ENCODE measurements at places on chromosomes 4 and X.

DNA sequence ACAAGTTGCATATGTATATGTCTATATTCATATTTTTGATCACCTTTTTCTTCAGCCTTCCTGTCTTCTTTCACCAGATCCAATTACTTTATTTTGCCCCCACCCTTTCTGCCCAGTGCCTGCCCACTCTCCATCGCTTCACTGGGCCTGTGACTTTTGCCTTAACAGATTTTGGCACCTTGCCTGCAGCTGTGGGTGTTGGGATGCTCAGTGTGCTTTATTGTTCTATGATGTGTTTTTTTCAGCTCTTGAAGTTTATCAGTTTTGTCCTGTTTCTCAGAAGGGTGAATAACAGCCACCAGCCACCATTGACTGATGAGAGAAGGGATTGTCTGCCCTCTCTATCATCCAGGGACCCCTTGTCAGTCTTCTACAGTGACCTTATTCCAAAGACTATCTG, 77.2 kb upstream of the GALNT7 start:
- DNase-seq, result no peak

- DNase-seq, result no peak
These were observed 32.7 kb downstream of the ACE2 start for GRCh38 chrX:15567886-15568616.

GRCh38 chr4:143184217-143184502, 557 bp upstream of the USP38 start:
- no peak for DNase-seq

GRCh38 chr4:6221301-6221850, 21.0 kb upstream of the JAKMIP1 start:
- DNase-seq, result no peak

DNA sequence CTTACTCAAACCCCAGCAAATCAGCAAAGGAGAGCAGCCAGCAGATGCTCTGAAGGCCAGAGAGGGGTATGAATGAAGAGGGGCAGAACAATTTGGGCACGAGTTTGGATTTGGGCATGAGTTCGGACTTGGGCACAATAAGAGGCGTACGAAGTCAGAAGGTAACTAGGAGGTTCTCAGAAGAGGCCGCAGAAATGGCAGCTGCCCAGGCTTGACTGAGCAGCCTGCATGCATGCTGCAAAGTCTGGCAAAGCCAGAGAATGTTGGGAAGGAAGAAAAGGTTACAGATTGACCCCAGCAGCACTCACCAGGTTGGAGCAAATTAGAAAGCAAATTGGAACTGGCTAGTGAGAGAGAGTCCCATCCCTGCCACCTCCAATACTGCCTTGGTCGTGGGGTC, 15.2 kb downstream of the CCDC149 start:
- DNase-seq, result no peak

DNA sequence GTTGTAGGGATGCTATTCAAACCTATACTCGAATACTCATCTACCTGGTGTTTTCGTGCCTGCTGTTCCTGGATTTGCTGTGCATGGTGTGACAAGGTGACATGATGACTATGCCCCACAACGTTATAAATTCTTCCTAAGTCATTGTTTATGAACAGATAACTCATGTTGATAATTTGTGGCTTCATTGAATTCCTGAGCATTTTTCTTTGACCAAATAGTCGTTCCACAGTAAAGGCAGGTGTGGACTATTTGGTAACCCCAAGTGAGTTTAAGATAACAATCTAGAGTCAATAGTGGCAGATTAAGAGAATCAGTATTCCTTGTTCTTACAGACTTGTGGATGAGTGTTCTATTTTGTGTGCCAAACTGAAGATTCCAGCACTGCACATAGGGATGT, 59.9 kb downstream of the SNX25 start:
- DNase-seq, result no peak

DNA sequence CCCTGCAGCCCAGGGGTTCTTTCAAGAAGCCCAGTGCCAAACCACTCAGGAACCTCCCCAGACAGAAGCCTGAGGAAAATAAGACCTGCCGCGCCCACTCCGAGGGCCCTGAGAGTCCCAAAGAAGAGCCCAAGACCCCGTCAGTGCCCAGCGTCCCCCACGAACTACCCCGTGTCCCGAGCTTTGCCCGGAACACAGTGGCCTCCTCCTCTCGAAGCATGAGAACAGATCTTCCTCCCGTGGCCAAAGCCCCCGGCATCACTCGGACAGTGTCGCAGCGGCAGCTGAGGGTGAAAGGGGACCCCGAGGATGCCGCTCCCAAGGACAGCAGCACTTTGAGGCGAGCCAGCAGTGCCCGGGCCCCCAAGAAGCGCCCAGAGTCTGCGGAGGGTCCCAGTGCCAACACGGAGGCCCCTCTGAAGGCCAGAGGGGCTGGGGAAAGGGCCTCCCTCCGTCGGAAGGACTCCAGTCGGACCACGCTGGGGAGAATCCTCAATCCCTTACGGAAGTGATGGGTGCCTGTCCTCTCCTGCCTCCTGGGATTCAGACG, 40.2 kb downstream of the FHDC1 start:
- no peak for DNase-seq

- DNase-seq, result no peak
These were observed 1.8 kb downstream of the CCNQ start for GRCh38 chrX:153596981-153597750.

- no peak for DNase-seq
These were observed 13.3 kb upstream of the IL3RA start for GRCh38 chrX:1323315-1323714.

DNA sequence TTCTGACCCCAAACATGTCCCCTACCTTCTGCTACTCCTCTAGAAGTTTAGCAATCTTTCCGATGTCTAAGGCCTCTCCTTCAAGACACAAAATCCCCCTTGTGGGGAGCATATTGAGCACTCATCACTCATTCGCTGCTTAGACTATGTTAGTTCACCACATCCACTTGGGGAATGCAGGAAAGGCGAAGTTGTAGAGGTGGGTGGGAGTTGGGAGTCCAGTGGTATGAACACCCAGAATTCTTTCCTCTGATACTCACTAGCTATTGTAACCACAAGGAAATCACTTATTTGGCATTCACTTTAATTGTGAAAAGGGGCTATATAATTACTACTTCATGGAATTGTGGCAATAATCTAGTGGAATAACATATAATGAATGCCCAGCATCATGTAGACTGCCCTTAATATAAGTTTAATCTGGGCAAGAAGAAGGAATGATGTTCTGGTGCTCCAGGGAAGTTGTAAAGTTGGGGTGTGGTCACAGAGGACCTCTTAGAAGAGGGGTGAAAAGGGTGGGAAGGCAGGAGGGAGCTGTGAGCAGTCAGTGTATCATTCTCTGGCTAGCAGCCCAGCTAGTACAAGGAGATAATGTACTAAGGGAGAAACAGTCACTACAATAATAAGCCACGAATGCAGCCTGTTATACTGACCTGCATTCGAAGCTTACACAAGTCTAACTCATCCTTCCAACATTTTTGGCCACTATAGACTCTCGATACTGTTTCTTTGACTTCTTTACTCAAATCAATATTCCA, 468.2 kb upstream of the DIPK2B start:
- no peak for DNase-seq

GRCh38 chrX:150547375-150548115, 20.9 kb upstream of the MTM1 start:
- peak; percentile 7 for DNase-seq

- no peak for DNase-seq
These were observed 59.8 kb upstream of the RPL34 start for GRCh38 chr4:108560616-108561015.

- no peak for DNase-seq
These were observed 30.8 kb upstream of the AFAP1 start for GRCh38 chr4:7970361-7970946.

- no peak for DNase-seq
These were observed 113.9 kb upstream of the VAMP7 start for GRCh38 chrX:155767051-155767875.
